ENCODE measurements at places on chromosomes 2 and 18.

DNA sequence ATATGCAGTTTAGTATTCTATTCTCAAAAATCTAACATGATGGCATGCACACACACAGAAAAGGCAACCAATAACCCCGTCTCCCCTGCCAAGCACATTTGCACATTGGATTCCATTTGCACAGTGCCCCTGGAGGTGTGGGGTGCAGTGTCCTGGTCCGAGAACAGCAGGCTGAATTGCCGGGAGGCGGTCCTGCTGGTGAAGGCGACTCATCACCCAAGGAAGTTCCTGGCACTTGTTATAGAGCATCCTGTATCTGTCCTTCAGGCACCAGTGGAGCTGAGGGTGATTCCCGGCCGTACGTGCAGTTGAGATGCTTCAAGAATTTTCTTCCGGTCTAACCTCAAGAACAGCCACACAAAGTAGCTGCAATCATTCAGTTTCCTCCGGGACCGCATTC lies 73.0 kb upstream of the RAB12 start:
- DNase-seq: no peak

GRCh38 chr2:122519821-122520611 lies 764.6 kb downstream of the TSN start:
- no peak for DNase-seq

DNA sequence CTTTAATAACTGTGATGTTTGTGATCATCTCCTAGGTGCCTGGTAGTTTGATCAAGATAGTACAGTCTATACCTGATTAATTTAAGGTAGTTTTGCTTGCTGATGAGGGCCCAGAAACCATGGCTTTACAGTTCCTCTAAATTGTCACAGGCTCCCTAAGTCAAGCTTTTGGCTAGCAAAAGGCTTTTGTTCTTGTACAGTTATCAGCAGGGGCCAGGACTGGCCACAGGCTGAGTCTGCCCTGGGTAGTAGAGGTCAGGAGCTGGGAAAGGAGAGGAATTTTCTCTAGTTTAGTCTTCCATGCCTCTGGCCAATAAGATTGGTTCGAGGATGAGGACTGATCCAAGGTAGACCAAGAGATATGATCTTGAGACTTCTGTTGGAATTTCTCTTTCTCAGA lies 3.6 kb upstream of the BOD1L2 start:
- DNase-seq: no peak

GRCh38 chr2:190809139-190809764 lies 71.4 kb upstream of the GLS start:
- no peak for DNase-seq

- DNase-seq: peak; percentile 50
Measured at GRCh38 chr2:70627211-70627898, 73.7 kb upstream of the TGFA start.

- no peak for DNase-seq
Measured at GRCh38 chr2:181575650-181576025, 81.3 kb downstream of the CERKL start.

DNA sequence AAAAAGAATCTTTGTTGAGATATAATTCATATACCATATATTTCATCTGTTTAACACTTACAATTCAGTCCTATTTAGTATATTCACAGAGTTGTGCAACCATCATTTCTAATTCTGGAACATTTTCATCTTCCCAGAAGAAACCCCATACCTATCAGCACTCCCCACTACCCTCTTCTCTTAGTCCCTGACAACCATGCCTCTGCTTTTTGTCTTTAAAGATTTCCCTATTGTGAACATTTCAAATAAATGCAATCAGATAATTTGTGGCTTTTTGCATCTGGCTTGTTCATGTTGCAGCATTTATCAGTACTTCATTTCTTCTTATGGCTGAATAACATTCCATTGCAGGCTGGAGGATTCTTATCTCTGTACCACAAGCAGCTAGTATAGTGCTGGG lies 305.9 kb upstream of the MEX3C start:
- DNase-seq: no peak

- peak; percentile 11 for DNase-seq
Measured at GRCh38 chr2:53235836-53236582, 531.6 kb upstream of the CHAC2 start.

DNA sequence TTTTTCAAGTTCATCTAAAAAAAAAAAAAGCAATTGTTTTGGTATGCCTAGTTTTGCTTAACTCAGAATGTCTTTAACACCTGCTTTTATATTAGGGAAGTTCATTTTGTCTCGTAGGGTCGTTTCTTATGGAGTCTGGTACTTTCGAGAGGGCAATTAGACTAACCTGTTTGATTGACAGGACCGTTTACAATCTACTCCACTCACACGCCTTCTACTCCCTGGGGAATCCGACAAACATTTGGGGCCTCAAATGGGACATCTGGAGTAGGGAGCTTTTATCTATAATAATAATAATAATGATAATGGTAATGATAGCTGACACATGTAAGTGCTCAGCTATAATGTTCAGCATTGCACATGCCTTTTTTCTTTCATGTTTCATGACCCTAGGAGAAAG lies 261.6 kb upstream of the RASGRP3 start:
- no peak for DNase-seq

- DNase-seq: no peak
Measured at GRCh38 chr2:128395640-128396499, 77.2 kb upstream of the HS6ST1 start.

GRCh38 chr2:44573996-44574395 lies 212.2 kb downstream of the CAMKMT start:
- no peak for DNase-seq

DNA sequence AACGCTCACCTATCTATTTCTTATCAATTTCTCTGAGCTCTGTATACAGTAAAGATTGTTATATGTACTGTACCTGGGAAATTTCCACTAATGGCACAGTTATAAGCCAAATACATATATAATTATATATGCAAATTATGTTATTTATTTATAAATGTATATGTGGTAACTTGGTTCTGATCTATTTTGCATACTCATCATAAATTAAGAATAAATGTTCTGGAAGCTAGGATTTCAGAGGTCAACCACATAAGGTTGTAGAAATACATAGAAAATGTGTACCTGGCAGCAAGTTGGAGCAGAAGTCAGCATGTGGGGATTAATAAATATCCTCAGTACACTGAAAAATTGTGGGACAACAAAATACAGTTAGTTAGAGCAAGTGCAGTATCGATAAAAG lies 353.7 kb upstream of the ZNF521 start:
- no peak for DNase-seq

GRCh38 chr2:98568161-98568956 lies 40.0 kb downstream of the COA5 start:
- no peak for DNase-seq

DNA sequence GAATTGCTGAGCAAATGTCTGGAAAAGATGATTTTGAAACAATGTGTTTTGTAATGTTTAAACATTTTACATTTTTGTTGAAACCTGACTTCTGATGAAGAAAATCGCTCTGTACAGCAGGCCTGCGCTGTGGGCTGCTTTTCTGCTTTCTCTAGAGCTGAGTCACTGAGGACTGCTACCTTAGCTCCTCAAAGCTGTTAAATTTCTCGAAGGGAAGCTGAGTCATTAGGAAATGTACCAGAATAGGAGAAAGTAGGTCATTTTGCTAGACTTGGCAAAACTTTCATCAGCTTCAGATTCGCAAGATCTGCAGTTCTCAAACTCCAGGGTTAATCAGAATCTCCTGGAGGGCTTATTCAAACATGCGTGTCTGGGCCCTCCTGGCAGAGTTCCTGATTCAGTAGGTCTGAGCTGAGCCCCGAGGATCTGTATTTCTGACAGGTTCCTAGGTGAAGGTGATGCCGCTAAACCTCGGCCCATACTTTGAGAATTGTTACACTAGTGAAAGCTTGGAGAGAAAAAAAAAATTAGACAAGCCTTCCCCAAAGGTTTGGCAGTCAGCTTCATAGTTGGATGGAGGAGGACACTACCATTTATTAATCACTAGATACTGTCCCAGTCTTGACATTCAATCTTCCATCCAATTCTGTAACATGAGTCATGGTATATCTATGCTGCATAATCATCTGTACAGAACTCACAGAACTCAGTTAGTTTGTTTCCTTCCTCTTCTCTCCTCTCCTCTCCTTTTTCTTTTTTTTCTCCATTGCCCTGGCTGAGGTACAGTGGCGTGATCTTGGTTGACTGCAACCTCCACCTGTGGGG lies 297.6 kb downstream of the PARD3B start:
- DNase-seq: no peak

DNA sequence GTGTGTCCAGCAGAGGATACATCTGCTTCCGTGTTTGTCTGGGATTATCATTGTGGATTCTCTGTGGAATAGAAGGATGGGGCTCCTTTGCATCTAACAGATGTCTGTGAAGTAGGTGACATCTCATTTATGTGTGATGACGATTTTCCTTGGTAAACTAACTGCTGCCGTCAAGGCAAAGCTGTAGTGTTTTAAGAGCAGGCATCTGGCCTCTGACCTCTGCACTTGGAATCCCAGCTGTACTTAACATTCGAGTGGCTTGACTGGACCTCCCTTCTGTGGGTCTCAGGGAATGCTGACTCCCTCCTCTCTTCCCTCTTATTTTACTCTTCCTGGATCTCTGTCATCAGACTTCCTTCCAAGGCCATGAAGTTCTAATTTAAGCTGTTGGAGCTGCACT lies 56.4 kb downstream of the DCDC2C start:
- no peak for DNase-seq

DNA sequence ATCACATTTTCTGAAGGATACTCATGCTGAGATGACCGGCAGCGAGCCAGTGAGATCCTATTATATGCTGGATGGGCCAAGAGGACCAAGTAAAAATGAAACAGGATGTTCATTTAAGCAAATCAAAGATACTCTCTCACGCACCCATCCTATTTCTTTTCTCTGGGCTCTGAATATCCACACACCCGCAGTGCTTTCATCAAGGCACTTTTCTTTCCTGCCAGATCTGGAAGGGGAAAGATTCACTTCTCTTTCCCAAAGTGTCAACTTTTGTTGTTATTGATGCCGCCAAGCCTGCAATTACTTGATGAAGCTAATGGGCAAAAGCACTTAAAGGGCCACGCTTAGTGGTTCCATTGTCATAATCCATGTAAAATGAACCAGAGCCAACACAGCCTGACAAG lies 191.9 kb upstream of the CHAC2 start:
- no peak for DNase-seq

- no peak for DNase-seq
Measured at GRCh38 chr2:54347622-54348021, 91.6 kb upstream of the TSPYL6 start.

GRCh38 chr2:154974041-154974440 lies 275.5 kb downstream of the KCNJ3 start:
- DNase-seq: no peak

DNA sequence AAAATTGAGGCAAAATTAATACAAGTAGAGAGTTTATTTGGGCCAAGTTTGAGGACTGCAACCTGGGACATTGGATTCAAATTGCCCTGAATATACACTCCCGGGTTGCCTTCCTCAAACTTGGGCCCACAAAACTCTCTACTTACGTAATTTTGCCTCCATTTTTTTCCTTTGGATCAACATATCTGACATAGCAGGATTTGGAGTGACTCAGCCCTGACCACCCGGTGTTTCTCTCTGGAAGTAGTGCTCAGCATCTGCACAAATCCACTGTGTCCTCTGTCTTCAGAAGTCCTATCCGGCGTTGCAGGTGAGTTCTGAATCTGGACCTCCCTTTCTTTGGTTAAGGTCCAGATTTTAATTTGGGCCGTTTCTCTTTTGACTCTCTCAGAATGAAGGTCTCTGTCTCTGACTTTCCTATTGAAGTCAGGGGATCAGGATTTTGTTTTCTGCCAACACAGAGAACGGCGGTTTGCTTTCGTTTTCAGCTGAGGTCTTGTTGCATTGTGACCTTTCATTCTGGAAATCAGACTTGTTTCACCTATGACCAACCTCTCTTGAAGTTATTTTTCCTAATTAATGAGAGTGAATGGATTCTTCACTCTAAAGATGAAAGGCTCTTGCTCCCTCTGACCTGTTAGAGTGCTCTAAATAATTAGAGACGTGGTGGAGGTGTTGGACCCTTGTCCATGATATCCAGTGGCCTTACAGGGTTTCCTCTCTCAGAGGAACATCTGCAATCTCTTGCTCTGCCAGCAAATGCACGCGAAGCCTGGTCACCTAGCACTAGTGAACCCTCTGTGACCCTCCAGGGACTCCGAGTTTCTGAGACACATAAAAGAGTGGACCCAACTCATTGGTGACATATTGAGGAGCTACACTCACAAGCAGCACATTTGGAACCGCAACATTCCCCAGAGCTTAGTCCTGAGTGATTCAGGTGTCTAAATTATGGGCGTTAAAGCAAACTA lies 13.6 kb downstream of the TCF23 start:
- DNase-seq: peak; percentile 12

GRCh38 chr2:52936029-52936428 lies 831.6 kb upstream of the CHAC2 start:
- DNase-seq: no peak

DNA sequence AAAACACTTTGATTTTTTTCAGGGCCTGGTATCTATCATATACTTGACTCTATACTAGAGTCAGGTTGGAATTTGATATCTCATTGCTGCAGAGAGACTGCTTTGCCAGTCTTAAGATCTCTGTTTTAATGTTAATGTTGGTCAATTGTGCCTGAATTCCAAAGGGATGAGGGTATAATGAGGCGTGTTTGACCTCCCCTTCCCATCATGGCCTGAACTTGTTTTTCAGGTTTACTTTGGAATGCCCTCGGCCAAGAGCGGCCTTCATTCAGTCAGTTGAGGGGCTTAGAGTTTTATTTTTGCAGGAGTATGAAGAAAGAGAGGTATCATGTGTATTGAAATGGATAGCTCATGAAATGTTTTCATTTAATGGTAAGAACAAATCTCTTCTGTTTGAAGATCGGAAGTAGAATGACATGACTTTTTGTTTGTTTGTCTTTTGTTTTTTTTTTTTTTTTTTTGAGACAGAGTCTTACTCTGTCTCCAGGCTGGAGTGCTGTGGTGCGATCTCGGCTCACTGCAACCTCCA lies 119.0 kb downstream of the KIAA1328 start:
- DNase-seq: no peak

- no peak for DNase-seq
Measured at GRCh38 chr2:106020032-106020431, 174.1 kb downstream of the UXS1 start.

- DNase-seq: no peak
Measured at GRCh38 chr2:47015206-47015605, 99.6 kb upstream of the MCFD2 start.

DNA sequence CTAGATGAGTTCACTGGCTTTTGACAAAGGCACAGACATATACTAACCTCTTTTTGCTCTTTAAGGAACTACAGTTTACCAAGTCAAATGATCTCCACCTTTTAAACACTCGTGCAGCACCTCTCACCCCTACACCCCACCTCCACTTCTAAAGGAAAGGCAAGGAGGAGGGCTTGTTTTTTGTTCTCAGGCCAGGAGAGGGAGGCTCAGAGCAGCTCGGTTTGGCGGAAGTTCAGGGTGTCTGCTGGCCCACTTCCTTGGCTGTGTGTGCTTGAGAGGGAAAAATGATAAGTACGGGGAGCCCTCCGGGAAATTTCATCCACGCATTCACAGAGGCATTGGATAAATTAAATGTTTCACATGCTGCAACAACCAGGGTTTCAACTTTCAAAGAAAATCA lies 667.9 kb downstream of the BCL11A start:
- no peak for DNase-seq

Measured in SHP77 treated with DMSO at 0.1 percent for 48 hours (cell line).